ENCODE measurements at places on chromosomes 2 and 18. TPM values are rescaled to one million over a fixed set of nuclear protein-coding genes. Genes with fewer than 3 reads are reported as not detected.
A peak's percentile ranks its signal among the peaks of the same experiment; 100 is the strongest.

- DNase-seq: no peak
Measured at GRCh38 chr2:138267161-138267901, 234.2 kb upstream of the SPOPL start.

- no peak for DNase-seq
Measured at GRCh38 chr18:78603102-78603983, 376.3 kb upstream of the SALL3 start.

DNA sequence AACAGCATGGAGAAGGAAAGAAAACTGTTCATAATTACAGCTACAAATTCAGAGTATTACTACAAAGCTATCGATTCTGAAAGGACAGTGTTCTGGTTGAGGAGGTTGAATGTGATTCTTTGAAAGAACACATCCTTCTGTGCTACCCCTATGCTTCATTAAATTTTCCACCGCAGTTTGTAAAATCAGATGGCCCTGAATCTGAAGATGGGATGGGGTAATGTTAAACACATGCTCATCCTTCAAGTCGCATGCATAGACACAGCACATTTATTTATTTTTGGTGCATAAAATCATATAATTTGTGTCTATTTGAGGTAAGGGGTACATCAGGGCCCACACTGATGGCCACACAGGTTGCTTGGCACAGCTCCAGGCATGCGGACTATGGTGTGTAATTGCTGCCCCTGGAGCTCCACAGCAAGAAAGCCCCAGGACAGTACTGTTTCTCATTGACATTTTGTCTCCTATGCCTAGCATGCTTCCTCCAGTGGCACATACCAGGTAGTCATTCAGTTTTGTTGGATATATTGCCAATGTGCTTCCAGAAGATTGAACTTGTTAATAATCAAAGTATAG is 238.8 kb upstream of the TANK start:
- peak; percentile 12 for DNase-seq

DNA sequence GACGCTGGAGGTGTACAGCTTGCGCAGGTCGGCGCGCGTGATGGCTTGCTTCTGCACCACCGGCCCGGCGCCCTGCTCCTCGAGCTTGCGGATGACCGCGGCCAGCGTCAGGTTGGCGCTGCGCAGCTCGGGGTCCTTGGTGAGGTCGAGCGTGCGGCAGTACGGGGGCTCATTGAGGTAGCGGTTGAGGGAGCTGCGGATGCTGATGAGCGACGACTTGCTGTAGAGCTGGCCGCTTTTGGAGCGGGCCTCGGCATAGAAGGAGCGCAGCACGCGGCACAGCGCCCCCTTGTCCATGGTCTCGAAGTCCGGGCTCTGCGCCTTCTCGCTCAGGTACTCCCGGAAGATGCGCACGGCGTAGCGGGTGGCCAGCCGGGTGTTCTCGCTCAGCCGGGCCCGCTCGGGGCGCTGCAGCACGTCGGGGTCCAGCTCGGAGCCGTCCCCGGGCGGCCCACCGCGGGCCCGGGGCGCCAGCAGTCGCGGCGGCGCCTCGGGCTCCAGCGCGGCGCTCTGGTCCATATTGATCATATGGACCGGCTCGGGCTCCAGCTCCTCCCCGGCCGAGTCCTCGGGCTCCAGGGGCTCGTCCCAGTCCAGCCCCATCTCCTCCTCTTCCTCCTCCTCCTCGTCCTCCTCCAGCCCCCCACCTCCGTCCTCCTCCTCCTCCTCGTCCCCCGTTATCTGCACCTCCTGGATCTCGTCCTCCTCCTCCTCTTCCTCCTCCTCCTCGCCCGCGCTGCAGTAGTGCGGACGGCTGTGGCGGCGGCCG is 523 bp downstream of the KCTD1 start:
- peak; percentile 68 for DNase-seq

DNA sequence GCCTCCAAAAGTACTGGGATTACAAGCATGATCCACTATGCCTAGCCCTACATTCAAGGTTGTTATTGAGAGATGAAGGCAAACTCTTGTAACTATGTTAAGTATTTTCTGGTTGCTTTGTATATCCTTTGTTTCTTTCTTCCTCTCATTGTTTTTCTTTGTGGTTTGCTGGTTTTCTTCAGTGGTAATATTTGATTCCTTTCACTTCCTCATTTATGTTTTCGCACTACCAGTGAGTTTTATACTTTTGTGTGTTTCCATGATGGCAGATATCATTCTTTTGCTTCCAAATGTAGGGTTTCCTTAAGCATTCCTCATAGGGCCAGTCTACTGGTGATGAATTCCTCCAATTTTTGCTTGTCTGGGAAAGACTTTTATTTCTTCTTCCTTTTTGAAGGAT is 90.2 kb downstream of the NCK2 start:
- DNase-seq: no peak

DNA sequence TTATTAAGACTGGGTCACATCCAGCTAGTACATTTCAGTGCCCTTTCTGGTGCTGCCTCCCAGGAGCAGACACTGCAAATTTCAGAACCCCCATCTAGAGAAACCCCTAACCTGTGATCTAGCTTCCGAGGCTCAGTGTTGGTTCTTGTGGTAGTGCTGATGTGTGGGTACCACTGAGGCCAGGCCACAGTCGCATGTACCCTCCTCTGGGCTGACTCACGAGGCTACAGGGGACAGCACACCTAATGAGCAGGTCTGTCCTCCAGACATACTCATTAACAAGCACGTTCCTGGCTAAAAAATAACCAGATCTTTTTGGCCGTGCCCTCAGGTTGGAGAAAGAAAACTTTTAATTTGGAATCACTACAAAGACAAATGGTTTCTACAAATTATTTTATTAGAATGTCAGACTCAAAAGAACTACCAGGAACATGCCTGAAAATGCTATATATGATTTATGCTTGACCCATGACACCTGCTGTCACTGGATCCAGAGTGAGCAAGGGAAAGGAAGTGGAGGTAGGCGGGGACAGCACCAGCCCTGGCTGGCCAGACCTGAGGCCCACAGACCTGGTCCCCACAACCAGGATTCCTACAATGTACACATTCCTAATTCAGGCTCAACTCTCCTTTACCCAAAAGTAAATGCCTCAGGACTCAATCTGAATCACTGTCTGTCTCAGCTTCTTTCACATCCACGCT is 8.5 kb downstream of the CIAO1 start:
- no peak for DNase-seq

DNA sequence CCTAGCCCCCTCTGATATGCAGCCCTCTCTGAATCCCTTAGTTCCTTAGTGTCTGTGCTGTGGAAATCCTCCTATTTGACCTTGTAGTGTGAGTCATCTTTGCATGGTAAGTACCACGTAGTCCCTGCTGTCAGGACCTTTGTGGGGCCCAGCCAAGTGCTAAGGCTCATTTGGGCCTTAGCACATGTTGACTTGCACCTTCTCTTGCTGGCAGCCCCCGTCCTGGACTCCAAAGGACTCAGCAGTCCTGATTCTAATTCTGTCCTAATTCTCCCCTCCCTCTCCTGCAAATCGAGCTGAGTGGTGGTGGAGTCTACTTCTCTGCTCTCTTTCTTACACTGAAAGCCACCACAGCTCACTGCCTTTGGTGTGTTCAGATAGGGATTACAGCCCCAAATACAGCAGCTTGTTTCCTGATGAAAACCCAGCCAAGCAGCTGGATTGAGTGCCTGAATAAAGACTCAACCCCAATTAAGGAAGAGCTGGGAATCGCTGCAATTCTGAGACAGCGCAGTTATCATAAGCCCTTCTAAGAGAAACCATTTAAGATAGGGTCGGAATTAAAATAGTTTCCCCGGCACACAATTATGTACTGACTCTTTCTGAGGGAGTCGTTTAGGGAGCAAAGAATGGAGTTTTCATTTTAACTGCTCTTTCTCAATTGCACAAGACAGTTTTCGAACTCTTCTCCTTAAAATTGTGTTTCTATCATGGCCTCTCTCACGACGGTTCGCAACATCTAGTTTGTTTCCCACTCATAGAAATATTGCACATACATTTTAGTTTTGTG is 215.6 kb upstream of the TNP1 start:
- DNase-seq: peak; percentile 37

GRCh38 chr2:43041173-43041591 is 185.2 kb downstream of the ZFP36L2 start:
- no peak for DNase-seq

GRCh38 chr2:202178346-202178958 is 59.9 kb downstream of the SUMO1 start:
- no peak for DNase-seq

GRCh38 chr2:100135415-100135814 is 7.0 kb downstream of the AFF3 start:
- no peak for DNase-seq

DNA sequence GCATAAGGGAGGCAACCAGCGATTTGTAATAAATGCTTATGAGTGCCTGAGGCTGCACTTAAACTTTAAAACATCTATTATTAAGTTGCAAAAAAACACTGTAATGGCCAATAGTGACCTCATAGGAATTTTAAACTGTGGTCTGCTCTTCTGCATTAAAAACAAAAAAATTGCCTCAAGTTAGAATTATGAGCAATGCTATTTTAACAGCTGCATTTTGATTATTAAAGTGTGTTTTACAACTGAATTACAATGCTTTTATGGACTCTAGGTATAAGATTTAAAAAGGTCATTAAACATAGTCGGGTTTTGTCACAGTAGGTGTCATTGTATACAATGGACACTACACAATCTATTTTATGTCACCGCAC is 528.7 kb upstream of the FANCL start:
- no peak for DNase-seq

DNA sequence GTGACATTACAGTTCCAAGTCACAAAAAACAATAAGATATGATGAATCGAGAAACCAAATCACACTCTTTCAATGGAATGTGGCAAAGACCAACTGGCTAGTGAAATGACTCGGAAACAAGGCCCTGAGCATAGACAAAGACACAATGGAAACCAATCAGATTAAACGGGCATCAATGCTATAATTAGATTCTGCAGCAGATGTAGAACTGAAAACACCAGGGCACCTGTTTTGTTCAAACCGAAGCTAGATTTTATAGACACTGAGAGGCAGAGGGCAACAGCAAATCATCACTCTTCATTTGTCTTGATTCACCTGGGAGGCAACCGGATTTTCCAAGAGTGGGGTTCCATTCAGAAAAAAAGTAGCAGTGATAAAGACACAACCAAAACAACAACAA is 92.8 kb upstream of the BARD1 start:
- no peak for DNase-seq

DNA sequence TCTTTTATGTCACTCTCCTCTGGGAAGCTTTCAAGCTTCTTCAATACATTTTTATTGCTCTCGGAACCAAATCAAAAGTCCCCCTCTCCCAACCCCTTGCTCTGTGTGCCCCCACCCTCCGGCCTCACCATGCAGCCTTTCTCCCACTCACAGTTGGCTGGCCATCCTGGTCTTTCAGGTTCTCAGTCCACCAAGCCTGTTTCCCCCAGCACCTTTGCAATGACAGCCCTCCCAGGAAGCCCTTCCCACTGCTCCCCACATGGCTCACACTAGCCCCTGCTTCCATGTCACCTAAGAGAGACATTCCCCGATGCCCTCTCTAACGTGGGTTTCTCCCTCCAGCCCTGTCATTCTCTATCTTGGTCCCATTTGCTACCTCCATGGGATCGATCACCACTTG is 266.6 kb downstream of the SRBD1 start:
- no peak for DNase-seq

GRCh38 chr18:60684843-60685513 is 312.4 kb upstream of the MC4R start:
- no peak for DNase-seq

DNA sequence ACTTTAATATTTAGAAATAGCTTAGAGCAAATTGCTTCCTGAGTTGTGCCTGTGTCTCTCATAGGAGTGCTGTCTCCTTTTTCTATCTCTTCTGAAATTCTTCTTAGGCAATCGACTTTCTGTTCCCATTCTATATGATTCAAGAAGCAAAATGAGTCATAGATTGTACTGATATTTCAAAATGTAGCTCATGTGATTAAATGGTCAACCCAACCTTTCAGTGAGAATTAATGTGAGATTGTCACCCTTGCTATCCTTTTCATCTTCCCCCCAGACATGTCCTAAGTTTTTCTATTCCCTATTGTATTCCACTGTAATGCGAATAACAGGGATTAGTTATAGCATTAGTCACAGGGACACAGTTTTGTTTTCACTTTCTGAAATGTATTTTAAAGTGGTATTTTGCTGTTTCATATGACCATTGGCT is 413.6 kb downstream of the THSD7B start:
- no peak for DNase-seq

DNA sequence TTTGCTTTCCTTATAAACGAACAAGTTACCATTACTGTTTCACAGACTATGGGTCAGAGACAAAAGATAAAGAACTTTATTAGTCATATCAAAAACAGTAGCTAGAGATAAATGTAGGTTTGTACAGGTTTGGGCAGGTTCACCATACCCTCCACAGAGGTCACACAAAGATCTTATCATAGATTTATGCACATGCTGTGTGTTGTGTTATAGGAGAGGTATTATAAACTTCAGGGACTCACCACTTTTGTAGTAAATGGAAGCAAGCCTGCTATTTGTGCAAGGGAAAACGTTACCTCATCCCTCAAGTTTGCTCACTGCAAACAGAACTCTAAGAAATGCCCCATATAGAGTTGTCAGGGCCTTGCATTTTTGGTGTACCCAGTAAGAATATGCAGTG is 584.5 kb upstream of the LRRTM1 start:
- DNase-seq: no peak

DNA sequence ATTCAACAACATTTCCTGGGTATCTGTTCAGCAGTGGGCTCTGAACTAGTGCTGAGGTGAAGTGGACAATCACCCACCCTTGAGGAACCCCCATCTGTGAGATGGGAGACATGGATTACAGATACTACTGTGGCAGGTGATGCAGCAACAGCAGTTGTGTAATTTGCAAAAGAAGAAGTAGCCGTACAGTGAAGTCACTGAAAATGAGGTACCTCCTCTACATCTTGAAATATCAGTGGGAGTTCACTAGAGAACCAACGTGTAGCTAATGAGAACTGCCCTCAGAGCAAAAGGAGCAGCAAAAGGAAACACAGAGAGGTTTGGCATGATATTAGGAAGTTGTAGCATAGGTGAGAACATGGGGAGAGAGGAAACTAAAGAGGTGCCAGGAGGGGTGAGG is 41.3 kb downstream of the VSNL1 start:
- no peak for DNase-seq

Gene SGO2
- polyA plus RNA-seq: 2.6 TPM

Gene TDRD15
- polyA plus RNA-seq: not detected

Gene ITGB1BP1
- polyA plus RNA-seq: 116 TPM

Gene NAT8
- polyA plus RNA-seq: not detected

Gene NEUROD1
- polyA plus RNA-seq: not detected

Gene CHRND
- polyA plus RNA-seq: 6.5 TPM

Gene NR4A2
- polyA plus RNA-seq: 0.31 TPM

Gene GALR1
- not detected for polyA plus RNA-seq

Gene NEB
- 1,696 TPM for polyA plus RNA-seq

Gene UGT1A4
- polyA plus RNA-seq: not detected

Gene IRS1
- 2.5 TPM for polyA plus RNA-seq
